ENCODE measurements at places on chromosomes 7 and 10.
A peak's percentile ranks its signal among the peaks of the same experiment; 100 is the strongest.

- DNase-seq, result no peak
Measured at GRCh38 chr7:37684927-37685326, 1.4 kb downstream of the GPR141 start.

- DNase-seq, result no peak
Measured at GRCh38 chr7:48114589-48114988, 25.5 kb downstream of the UPP1 start.

DNA sequence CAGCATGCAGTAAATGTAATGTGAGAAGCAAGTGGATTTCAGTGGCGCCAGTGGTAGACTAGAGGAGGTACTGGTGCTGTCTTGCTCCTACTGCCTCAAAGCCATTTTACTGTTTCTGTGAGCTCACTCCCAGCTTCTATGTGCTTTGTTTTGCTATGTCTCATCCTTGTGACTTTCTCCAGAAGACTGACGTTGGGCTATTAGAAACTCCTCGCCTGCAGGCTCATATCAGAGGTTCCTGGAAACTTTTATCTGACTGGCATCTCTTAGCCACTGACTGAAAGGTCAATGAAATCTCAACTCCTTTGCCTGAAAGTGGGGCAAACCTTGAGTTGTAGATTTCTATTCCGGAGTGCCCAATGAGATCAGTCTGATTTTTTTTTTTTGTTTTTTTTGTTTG lies 66.4 kb upstream of the SORCS1 start:
- DNase-seq, result no peak

- no peak for DNase-seq
Measured at GRCh38 chr7:136079478-136079892, 102.3 kb upstream of the MTPN start.

GRCh38 chr7:116933465-116933864 lies 19.8 kb upstream of the ST7 start:
- DNase-seq, result no peak

DNA sequence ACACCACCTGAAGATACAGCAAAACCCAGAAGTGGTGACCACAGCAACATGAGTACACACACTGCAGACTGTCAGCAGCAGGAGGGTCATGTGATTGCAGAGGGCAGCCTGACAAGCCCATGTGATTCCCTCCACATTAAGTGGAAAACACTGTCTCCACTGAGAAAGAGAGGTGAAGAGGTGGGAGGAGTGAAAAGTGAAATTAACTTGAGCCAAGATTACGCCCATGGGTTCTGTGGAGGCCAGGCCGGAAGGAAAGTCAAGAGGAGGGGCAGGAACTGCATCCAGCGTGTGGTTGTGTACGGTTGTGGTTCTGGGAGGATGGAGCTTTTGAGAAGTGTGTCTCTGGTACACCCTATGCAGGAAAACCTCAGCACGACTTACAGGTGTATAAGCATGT lies 138.5 kb downstream of the PLXNA4 start:
- DNase-seq, result peak; percentile 33

DNA sequence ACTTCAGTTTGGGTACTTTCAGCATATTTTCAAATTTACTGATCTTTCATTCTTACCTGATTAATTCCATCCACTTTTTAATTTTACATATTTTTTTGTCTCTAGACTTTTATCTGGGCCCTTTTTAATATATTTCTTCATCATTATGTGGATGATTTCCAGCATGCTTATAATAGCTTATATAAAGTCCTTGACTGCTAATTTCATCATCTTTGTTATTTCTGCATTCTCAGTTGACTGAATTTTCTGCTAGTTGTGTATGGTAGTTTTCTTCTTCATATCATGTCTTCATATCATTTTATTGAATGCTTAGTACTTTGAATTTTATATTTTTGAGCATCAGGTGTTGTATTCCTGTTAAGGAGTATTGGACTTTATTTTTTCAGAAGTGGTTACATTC lies 39.6 kb downstream of the STAM start:
- DNase-seq, result no peak

DNA sequence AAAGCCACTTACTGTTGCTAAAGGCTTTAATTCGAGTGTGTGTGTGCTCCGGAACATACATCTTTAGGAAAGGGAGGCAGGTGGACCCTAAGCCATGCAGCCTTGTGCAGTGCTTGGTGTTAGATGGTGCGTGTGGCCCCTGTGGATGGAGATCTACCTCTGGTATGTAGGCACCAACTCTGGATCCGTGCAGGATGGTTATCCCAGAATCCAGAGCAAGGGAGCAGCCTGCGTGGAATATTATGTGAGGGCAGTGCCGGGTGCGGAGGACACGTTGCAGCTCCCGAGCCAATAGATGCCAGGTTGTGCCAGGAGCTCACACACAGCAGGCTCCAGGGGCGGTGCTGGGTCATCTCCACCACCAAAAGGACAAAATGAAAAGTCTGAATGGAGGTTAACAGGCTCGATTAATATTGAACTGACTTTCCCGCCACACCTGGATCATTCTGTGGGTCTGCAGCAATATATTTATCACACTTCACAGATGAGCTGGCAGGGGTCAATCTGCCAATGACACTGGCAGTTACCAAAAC lies 143.0 kb upstream of the NPS start:
- no peak for DNase-seq

DNA sequence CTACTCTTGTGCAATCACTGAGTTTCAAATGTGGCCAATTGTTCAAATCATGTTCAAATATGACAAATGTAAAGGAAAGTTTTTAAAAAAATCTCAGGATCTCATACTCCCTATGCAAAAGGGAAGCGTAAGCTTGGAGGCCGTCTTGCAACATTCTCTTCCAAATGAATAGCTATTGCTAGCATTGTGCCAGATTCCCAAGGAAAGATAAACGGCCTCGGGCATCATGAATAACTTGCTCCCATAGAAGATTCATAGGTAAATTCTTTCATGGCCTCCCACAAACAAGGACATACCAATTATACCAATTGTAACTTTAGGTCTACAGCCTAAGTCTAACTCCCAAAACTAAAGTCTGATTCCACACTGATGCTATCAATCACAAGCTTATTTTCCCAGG lies 416.9 kb downstream of the THSD7A start:
- no peak for DNase-seq

- no peak for DNase-seq
Measured at GRCh38 chr7:2038931-2039728, 193.6 kb downstream of the MAD1L1 start.

DNA sequence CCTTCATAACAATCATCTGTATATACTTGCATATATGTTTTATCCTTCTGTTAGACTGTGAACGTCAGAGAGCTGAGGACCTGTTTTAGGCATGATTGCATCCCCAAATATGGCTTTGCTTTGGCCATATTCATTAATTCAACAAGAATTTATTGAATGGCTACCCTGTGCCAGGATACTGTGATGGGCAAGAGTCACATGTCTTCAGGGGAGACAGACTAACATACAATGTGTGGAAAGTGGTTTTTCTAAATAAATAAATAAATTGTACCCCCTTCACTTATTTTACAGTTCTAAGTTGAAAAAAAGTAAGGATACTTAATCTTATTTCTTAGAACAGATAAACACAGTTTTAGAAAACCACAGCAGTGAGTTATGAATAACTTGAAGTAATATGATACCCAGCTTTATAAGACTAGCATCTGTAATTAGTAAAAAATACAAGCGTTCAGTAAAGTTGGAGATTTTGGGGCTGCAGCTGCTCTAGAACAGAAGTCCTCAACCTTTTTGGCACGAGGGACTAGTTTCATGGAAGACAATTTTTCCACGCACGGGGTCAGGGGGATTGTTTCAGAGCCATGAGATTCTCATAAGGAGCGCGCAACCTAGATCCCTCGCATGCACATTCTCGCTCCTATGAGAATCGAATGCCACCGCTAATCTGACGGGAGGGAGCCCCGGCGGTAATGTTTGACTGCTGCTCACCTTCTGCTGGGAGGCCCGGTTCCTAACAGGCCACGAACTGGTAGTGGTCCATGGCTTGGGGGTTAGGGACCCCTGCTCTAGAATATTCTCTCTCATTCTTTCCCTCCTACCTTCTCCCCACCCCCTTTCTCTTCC lies 89.4 kb upstream of the MTPN start:
- DNase-seq, result no peak

- no peak for DNase-seq
Measured at GRCh38 chr7:142450206-142450605, 192.3 kb upstream of the PRSS58 start.

- no peak for DNase-seq
Measured at GRCh38 chr10:34112171-34112782, 702.8 kb downstream of the PARD3 start.

GRCh38 chr7:141891336-141891735 lies 24.9 kb upstream of the OR9A4 start:
- no peak for DNase-seq

- no peak for DNase-seq
Measured at GRCh38 chr7:102216573-102217314, 69.9 kb upstream of the SH2B2 start.

- DNase-seq, result no peak
Measured at GRCh38 chr10:11933577-11934223, 108.9 kb downstream of the UPF2 start.

GRCh38 chr7:140494867-140495266 lies 15.6 kb upstream of the MKRN1 start:
- DNase-seq, result no peak

GRCh38 chr10:42691361-42692120 lies 53.2 kb upstream of the ZNF33B start:
- DNase-seq, result peak; percentile 71

- peak; percentile 81 for DNase-seq
Measured at GRCh38 chr7:6516387-6516983, 34.8 kb downstream of the GRID2IP start.

DNA sequence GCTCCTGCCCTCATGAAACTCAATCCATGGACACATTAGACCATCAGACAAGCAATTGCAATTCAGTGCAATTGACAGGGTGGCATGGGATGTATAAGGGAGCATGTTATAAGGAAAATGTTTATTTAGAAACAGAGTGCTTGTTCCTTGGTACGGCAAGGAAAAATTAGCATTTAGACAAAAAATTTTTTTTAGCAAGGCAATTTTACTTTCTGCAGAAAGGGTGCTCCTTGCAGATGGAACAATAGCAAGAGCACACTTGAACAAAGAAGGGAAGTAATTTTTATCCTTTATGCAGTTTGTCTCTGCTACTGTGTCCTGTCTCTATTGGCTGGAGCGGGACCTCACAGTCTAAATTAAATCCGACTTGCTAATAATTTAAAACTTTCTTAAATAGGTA lies 6.2 kb upstream of the BAG3 start:
- DNase-seq, result no peak

- no peak for DNase-seq
Measured at GRCh38 chr10:77911535-77912123, 14.9 kb downstream of the DLG5 start.

DNA sequence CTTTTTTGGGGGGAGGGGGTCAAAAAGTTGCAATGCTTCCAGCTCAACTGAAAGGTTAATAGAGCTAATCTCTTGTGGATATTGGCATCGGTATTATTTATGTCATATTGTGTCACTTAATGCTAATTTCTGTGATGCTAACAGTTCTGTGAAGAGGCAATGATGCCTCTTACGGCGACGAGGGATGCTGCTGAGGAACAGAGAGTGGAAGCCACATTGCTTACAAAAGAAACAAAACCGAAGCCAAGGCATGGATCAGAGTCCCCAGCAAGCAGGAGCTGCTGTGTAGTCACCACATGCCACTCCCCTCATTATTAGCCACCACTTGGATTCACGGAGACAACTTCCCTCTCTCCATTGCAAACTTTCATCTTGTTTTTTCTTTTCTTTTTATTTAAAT lies 536.5 kb upstream of the MGMT start:
- no peak for DNase-seq

DNA sequence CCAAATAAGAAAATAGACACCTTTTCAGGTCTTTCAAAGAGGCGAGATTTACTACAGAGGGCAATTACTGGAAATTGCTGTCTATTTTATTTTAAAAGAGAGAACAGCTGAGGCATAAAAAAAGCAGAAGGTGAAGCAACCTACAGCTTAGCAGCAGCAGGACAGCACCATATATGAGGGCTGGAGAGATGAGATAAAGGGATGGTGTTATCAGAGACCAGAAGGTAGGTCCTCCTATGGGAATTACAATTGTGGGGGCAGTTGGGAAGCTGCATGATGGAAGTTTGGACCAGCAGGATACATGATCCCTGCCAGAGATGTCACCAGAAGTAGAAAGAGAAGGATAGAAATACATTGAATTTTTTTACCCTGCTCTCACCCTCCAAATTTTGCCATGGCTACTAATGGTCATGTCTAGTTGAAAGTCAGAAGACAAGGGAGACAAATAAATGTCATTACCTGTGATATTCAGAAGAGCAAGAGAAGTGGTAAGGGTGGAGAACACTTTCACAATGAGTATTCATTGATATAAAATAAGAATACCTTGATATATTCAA lies 77.2 kb upstream of the CALCR start:
- no peak for DNase-seq

- peak; percentile 33 for DNase-seq
Measured at GRCh38 chr7:116030651-116031276, at the start of gene TFEC. Gene TFEC (minus strand): TSS chr7:116030763. CDS start chr7:115984441, 46,322 bp downstream.

- no peak for DNase-seq
Measured at GRCh38 chr7:43395351-43395750, 187.6 kb upstream of the STK17A start.

- DNase-seq, result no peak
Measured at GRCh38 chr7:115678086-115678982, 352.2 kb downstream of the TFEC start.

DNA sequence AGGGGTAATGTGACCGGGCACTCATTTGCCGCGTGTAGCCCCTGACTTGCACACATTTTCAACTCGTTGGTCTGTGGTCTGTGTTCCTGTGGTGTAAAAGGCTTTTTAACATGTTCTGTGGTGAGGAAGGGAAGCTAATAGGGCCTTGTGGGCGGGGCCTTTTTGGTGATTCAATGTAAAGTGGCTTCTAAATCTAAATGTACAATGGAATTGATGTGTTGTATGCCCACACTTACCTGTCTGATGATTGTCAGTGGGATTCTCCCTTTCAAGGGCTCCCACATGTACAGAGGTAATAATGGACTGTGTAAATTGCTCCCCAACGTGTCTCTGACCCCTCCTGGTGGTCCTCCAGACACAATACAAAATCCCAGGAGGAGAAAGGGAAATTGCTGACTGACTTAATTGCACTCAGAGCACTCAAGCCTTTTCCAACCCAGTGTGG lies 43.1 kb upstream of the GATAD1 start:
- no peak for DNase-seq

GRCh38 chr7:108094933-108095710 lies 35.0 kb downstream of the LAMB4 start:
- DNase-seq, result no peak

DNA sequence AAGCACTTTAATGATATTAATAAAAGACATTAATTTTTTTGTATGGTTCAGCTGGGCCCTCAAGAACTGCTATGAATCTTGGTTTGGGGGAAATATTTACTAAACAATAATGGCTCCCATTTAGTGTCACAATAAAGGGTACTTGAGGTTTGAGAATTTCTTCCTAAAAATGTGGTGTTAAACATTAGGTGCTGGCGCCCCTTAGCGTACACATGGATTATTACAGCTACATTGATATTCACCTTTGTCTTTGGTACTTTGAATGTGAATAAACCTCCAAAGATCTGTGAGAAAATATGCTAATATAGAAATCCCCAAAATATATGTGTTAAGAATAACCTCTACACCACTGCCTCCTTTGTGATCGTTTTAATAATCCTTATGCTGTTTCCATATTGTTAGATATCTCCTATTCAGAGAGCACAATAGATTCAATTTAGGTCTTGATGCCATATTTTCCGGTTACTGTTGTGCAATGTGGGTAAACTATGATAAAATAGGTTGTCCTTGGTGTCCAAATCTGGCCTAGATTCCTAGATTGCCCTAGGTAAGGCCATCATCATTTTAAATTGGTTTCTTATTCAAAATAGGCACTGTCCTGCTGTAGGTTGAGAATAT lies 161.8 kb upstream of the CACNA2D1 start:
- DNase-seq, result peak; percentile 45

All from RPMI8226 (cell line).